Stimulated activated CD8-positive, alpha-beta memory T cell treated with anti-CD3 and anti-CD28 coated beads, Interleukin-2, amount 100 ng/mL, for 48 hours (primary cell): ENCODE measurements at places on chromosomes 12 and 14.

DNA sequence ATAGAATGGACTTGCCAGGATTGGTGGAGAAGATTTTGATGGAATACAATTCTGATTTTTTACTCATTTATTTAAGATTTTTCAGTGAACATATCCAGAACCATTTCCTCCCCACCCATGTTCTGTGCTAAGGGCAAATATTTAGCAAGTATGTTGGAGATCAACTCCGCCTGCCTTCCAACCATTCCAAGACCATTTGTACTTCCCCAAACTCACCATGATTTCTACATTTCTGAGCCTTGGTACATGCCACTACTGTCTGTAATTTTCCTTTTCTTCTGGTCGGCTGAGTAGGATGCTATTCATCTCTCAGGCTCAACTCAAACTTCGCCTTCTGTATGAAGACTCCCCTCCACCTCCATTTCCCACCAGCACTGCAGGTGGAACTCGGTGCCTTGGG, 150.6 kb downstream of the NTF3 start:
- DNase-seq = no peak

GRCh38 chr12:74415633-74416032, 122.0 kb upstream of the ATXN7L3B start:
- no peak for DNase-seq

DNA sequence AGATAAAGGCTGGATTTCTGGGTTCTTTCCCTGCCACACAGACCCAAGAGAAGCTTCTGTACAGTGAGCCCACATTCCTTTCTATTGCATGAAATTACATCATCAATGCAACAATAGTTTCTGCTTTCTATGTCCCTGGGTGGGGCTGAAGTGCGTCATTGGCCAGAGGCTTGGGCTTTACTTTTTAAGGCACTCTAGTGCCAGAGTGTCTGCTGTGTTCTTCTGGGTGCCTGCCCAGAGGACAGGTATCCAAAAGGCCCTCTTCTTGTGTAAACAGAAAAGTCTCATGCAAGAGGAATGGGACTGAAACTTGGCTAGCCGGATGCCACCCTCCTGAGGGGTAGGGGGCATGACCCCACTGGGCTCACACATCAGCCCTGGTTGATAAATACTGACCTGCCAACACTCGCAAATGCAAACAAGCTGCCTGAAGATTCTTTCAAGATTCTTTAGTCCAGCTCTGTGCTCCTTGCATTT, 5.9 kb downstream of the KRT86 start:
- no peak for DNase-seq

DNA sequence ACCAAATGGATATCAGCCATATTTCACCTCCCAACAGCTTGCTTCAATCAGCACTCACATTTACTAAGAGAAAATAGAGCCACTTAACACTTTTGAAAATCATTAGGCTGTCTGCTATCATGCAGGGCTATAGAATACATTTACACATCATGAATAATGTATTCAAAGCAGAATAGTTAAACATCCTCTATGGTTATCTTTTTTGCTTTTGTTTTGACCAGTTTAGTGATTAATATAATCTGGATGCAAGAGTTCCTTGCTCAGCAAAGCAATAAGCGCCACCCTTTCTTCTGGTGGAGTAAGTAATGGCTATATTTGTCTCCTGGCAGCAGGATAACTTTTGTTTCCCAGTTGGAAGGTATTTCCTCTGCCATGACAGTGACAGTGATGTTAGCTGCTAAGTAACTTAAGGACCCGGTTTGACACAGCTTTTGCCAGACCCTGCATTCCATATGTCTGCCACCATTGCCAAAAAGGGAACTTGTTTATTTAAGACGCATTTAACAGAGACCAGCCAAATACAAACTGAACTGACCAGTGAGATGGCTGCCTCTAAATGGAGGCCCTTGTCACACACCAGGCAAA, 70.3 kb upstream of the NR2C1 start:
- DNase-seq = no peak

- DNase-seq = no peak
These were observed 48.7 kb upstream of the WSCD2 start for GRCh38 chr12:108080363-108080762.

- no peak for DNase-seq
These were observed 196.0 kb upstream of the EEA1 start for GRCh38 chr12:93125126-93125525.

GRCh38 chr12:53196486-53196885, 10.6 kb downstream of the ITGB7 start:
- no peak for DNase-seq

- DNase-seq = no peak
These were observed 1.9 kb downstream of the NTN4 start for GRCh38 chr12:95788637-95789036.

DNA sequence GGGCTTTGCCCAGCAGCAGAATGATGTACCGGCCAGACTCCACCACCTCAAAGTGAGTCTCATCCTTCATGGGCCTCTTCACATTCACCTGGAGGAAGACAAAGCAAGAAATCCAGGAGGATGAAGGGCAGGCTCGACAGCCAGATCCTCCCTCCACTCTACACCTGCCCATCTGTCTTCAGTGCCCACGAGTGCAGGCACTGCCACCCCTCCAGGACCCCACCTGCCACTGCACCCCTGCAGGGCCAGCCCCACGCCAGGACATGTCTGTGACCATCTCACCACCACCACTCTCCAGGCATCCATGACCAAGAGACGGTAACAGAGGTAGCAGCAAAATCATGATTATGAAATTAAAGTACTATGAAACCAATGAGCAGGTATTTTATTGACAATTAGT, 84.3 kb upstream of the ANO2 start:
- DNase-seq = no peak

GRCh38 chr12:104498211-104498801, 41.6 kb downstream of the CHST11 start:
- DNase-seq = no peak

GRCh38 chr14:104929268-104930230, 4.9 kb downstream of the PLD4 start:
- no peak for DNase-seq

- no peak for DNase-seq
These were observed 8.2 kb upstream of the BATF start for GRCh38 chr14:75513911-75514672.

GRCh38 chr12:12010277-12011039, 60.3 kb upstream of the BCL2L14 start:
- DNase-seq = no peak

- DNase-seq = no peak
These were observed 78.8 kb upstream of the NAV3 start for GRCh38 chr12:77751939-77752338.

GRCh38 chr14:56065621-56066290, 52.5 kb upstream of the PELI2 start:
- no peak for DNase-seq

GRCh38 chr12:47903927-47904712, 674 bp downstream of the VDR start:
- no peak for DNase-seq

DNA sequence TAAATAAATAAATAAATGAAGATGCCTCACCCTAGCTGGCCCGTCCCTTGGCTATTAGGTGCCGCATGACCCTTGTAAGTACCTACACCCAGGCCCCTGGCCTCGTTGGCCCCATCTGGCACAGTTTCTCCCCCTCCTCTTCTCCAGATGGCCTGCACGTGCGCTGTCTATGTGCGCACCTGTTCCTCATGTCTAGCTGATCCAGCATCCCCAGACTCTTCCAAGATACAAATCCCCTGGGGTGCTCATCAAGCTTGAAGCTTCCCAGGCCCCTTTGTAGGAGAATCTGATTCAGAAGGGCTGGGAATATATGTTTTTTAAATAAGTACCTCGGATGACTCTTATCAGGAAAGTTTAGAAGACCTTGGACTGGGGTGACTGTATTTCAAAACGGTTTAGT, 133.3 kb downstream of the CHST11 start:
- no peak for DNase-seq
